ENCODE measurements at places on chromosomes 1 and 21. TPM values are rescaled to one million over a fixed set of nuclear protein-coding genes. Genes with fewer than 3 reads are reported as not detected.

The HMGCS2 gene
- total RNA-seq, result not detected

GRCh38 chr1:219264561-219264960 lies 90.9 kb downstream of the LYPLAL1 start:
- H3K4me3 ChIP-seq, result no peak overlapping the region
- H3K27me3 ChIP-seq, result no peaks in the 10 kb centered on the region
- H3K27ac ChIP-seq, result no peak overlapping the region
- no peaks in the 10 kb centered on the region for H3K4me1 ChIP-seq
- no peak for DNase-seq

The BTBD8 gene
- 1.8 TPM for total RNA-seq

GRCh38 chr1:8373581-8374241 lies 55.8 kb downstream of the SLC45A1 start:
- H3K4me3 ChIP-seq, result no peak overlapping the region
- DNase-seq, result no peak
- no peak overlapping the region for H3K27ac ChIP-seq
- H3K4me1 ChIP-seq, result peaks cover 3% of the 10 kb centered on the region

Measured in naive thymus-derived CD4-positive, alpha-beta T cell (primary cell).